ENCODE measurements at places on chromosomes 2 and 18. TPM values are rescaled to one million over a fixed set of nuclear protein-coding genes. Genes with fewer than 3 reads are reported as not detected.

Gene DIPK1C
- total RNA-seq = not detected

Gene KCNK3
- total RNA-seq = under 0.01 TPM

Gene KCNG2
- 0.43 TPM for total RNA-seq

Gene ABCG8
- not detected for total RNA-seq

Gene STPG4
- total RNA-seq = 0.17 TPM

Gene TRIM54
- 1.3 TPM for total RNA-seq

Gene BOLL
- total RNA-seq = not detected

Gene CXCR1
- not detected for total RNA-seq

Gene DYSF
- 34.2 TPM for total RNA-seq

Gene MARS2
- total RNA-seq = 6.3 TPM

Gene CCDC141
- 3.7 TPM for total RNA-seq

Gene MAL
- total RNA-seq = not detected

Gene VIT
- under 0.01 TPM for total RNA-seq

Gene FAP
- 0.09 TPM for total RNA-seq

Gene POU3F3
- not detected for total RNA-seq

Gene ANKAR
- total RNA-seq = 8.3 TPM

Gene ALPI
- not detected for total RNA-seq

Gene NEURL3
- 0.11 TPM for total RNA-seq

Gene DES
- total RNA-seq = not detected

Gene CYRIA
- total RNA-seq = 33.6 TPM

Gene BMP10
- total RNA-seq = not detected

Gene PPP1R1C
- 0.33 TPM for total RNA-seq

Gene CHRND
- not detected for total RNA-seq

Gene RIT2
- total RNA-seq = not detected

Gene SLC14A1
- total RNA-seq = not detected

Gene FTCDNL1
- total RNA-seq = 0.11 TPM

Gene VWC2L
- not detected for total RNA-seq

Gene COL6A3
- 35.2 TPM for total RNA-seq
